ENCODE measurements at places on chromosomes 12 and 14.

GRCh38 chr14:33369041-33369440 lies 430.4 kb downstream of the NPAS3 start:
- no peak for DNase-seq

GRCh38 chr12:58283553-58283952 lies 342.2 kb downstream of the ATP23 start:
- no peak for DNase-seq

- DNase-seq, result no peak
Observed at GRCh38 chr12:97714107-97714563, 251.5 kb downstream of the RMST start.

DNA sequence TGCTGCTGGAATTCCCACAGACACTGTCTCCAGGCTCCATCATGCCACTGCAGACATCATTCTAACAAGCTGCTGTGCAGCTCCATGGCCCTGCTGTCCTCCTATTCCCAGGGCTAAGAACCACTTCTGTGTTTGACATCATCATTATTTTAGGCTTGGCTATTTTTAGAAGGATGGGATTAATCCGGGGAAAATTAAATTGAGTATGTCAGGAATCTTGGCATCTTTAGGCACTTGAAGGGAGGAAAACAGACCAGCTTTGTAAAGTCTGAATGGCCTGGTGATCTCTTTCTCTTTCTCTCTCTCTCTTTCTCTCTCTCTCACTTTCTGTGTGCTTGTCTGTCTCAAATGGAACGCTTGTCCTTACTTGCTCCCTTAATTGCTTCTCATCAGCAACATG lies 568.3 kb upstream of the FLRT2 start:
- DNase-seq, result no peak

DNA sequence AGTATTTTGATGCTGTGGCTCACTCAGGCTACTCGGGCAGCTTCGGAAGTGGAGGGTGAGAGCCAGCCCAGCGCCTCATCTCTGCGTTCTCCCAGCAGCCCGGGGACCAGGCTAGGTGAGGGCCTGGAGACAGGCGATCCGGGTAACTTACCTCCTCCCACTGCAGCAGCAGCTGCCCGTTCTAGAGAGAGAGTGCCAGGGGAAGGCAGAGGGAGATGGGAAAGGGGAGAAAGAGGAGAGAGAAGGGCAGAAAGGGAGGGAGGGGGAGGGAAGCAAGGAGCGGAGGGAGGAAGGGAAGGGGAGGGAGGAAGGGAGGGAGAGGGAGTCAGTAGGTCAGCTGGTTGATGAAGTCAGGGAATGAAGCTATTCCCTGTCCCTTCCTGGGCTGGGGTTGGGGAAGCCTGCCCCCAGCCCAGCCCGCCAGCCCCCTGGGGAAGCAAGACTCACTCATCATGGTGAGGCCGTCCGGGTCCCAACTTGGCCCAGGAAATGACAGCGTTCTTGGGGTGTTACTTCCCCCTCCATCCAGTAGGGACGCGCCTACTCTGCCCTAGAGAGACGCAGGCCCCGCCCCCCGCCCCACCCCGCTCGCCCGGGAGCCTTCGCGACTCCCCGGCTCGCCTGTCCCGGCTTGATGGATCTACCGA lies at the start of gene IFI27L2:
IFI27L2 (minus strand) TSS at position 494 of the 647 bp plus-strand sequence; CDS start at position 454, 40 bp downstream.
- peak; percentile 61 for DNase-seq

GRCh38 chr12:50603817-50604639 lies 99.2 kb downstream of the DIP2B start:
- DNase-seq, result no peak

DNA sequence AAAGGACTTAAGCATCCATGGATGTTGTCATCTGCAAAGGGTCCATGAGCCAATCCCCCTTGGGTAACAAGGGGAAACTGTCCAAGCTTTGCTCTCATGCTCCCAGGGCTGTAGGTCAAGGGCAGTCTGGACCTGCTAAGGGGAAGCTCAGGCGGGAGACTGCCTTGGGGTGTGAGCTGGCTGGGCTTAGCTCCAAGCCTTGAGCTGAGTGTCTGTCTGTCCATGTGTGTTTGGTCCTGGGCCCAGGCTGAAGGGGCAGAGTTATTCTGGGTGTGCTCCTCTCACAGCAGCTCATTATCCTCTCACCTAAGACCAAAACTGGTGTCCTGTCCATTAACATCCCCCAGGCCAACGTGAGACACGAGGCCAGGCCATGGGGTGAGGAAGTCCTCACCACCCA lies 274.8 kb downstream of the SLC15A4 start:
- no peak for DNase-seq

GRCh38 chr14:62213516-62213915 lies 451.3 kb downstream of the SNAPC1 start:
- DNase-seq, result no peak

DNA sequence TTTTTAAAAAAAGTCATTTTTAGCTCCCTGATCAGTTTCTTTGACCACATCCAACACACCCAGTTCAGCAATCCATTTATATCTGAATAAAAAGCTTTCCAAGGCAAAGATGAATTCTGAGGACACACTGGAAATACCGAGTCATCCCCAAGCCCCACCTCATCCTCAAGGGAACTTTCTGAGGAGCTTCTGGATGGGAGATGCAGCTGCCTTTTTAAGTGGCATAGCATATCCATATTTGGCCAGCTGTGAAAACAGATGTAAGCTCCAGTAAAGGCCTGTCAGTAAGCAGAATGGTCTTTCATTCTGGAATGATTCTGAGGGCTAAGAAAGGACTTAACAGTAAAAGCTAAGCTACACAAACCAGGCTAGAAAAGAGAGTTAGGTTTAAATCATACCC lies 18.4 kb downstream of the ZFYVE1 start:
- no peak for DNase-seq

DNA sequence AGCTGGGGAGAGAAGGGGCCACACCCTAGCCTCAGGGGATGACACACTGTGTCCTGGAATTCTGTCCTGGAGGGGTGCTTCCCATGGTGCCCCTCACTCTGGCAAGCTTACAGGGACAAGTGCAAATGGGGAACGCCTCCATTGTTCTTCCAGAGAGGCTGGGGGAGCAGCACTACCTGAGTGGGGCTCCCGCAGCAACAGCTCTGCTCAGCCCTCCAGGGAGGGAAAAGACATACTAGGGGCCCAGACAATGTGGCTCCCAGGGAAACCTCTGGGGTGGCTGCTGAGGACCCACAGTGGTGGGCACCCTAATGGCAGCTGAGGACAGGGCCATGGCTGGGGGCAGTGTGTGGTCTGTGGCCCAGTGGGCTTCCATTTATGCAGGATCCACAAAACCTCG lies 69.4 kb downstream of the PLEKHG3 start:
- DNase-seq, result no peak

- DNase-seq, result no peak
Observed at GRCh38 chr12:16920451-16920850, 314.5 kb upstream of the LMO3 start.

DNA sequence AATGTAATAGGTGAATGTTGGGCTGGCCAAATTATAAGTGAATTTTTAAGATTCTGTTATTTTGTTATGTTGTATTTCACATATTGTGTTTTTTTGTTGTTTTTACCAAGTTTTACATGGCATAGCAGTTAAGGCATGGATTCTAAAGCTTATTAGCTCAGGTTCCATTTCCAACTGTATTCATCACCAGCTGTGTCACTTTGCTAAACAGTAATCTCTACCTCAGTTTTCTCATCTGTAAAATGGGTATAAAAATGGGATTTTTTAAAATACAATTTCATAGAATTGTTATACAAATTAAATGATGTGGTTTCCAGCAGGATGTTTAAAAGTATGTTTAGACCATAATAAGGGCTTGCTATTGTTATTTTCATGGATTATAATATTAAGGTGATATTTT lies 512.2 kb downstream of the SLC16A7 start:
- no peak for DNase-seq

- DNase-seq, result no peak
Observed at GRCh38 chr14:37272569-37272968, 74.8 kb downstream of the MIPOL1 start.

- DNase-seq, result no peak
Observed at GRCh38 chr14:54675236-54676128, 108.6 kb downstream of the SAMD4A start.

DNA sequence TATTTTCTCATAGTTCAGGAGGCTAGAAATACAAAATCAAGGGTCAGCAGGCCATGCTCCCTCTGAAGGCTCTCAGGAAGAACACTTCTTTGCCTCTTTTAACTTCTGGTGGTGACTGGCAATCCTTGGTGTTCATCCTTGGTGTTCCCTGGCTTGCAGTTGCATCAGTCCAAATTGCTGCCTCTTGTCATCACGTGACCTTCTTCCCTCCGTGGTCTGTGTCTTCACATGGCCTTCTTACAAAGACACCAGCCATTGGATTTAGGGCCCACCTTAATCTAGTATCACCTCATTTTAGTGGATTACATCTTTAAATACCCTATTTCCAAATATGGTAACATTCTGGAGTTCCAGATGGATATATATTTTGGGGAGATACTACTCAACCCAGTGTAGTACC lies 7.5 kb upstream of the LRRC9 start:
- DNase-seq, result no peak

DNA sequence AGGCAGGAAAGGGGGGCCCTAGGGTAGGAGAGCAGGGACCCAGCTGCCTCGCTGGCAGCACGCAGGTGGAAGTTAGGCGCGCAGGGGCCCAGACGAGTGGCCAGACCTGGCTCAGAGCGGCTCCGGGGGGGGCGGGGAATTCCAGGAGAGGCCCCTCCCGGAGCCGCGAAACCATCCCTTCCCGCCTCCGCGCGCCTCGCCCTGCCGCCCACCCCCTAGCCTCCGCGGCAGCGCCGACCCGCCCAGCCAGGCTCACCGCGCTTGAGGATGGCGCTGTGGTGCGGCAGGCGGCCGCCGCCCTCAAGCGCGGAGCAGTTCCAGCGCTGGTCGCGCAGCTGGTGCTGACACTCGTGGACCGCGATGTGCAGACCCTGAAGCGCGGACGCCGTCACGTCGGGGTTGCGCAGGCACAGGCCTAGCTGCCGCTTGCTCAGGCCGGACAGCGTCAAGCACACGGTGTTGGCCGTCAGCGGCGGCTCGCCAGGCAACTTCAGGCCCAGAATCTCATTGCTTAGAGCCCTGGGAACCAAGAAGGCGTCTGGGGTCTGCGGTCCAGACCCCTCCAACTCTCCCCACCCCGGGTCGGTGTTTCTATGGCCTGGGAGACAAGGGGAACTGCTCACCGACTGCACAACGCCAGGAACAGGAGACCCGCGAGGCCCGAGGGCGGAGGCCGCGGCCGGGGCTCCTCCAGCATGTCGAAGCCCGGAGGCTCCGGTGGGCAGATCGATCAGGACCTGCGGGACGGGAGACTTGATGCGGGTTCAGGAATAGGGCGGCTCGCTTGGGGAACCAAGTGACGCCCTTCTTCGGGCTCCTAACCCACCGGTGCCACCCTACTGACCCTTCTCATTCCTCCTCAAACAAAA lies 1.5 kb downstream of the WNT10B start:
- no peak for DNase-seq

- DNase-seq, result no peak
Observed at GRCh38 chr14:91889477-91890211, 22.3 kb upstream of the TC2N start.

DNA sequence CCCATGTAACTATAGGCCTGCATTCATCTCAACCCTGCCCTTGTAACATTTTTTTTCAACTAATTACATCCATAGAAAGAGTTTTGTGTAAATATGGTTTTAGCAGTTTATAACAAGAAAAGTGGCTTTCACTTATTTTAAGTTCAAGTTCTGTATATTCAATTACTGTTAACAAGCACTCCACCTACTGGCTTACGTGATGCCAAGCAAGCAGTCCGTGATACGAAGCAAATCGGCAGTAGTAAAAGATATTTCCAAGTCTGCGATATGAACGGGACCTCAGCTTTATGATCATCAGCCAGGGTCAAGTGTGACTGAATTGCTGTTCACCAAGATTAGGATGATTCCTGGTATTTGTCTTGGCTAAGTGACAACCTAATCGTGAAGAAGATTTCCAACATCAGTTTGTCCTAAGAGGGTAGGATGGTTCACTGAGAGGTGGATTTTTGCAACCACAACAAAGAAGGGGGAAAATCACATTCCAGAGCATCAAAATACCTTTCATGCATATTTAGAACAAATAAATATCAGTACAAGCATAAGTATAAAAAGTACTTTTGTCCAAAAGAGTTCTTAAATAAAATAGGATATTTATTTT lies 456.2 kb downstream of the FOXG1 start:
- DNase-seq, result peak; percentile 12

All from kidney glomerular epithelial cell (primary cell).